ENCODE measurements at places on chromosomes 13 and 19. TPM values are rescaled to one million over a fixed set of nuclear protein-coding genes. Genes with fewer than 3 reads are reported as not detected.
A peak's percentile ranks its signal among the peaks of the same experiment; 100 is the strongest.

- H3K4me3 ChIP-seq: no peak overlapping the region
- DNase-seq: no peak
- no peaks in the 10 kb centered on the region for H3K4me1 ChIP-seq
Observed at GRCh38 chr13:34747507-34747906, 194.6 kb upstream of the NBEA start.

GRCh38 chr13:112959701-112960542 lies 9.1 kb upstream of the MCF2L start:
- DNase-seq: no peak
- no peak overlapping the region for H3K27ac ChIP-seq
- peaks cover 39% of the 10 kb centered on the region for H3K27me3 ChIP-seq
- no peaks in the 10 kb centered on the region for H3K4me1 ChIP-seq
- no peaks in the 10 kb centered on the region for H3K36me3 ChIP-seq

DNA sequence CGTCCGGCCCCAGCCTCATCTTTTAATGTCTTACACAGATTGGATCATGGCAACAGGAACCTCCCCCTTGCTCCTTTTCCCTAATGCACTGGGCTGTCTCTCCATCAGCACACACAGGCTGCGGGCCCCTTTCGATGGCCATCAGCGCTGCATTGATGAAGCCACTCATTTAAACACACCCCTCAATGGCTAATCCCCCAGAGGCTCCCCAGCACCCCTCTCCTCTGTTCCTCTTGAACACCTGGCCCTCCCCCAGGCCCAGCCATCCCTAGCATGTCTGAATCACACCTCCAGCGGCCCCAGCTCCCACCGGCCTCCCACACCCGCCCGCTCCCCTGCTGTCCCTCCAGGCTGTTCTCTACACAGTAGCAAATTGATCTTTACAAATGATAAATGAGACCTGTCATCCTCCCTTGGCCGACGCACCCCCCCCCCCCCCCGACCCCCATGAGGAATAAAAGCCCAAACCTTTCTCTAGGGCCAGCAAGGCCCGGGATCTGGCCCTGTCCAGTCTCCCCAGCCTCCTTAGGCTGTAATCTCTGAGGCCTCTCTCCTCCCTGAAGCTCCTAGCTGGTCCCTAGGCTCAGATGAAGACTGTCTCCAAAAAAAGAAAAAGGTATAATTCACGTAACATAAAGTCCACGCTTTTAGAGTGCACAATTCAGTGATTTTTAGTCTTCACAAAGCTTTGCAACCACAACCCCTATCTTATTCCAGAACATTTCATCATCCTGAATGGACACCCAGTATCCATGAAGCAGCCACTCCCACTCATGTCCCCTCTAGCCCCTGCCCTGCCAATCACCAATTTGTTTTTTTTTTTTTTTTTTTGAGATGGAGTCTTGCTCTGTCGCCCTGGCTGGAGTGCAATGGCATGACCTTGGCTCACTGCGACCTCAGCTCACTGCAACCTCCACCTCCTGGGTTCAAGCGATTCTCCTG lies 7.4 kb downstream of the RPL28 start:
- peaks cover 9% of the 10 kb centered on the region for H3K27me3 ChIP-seq
- no peak overlapping the region for H3K27ac ChIP-seq
- peaks cover 28% of the 10 kb centered on the region for H3K4me1 ChIP-seq
- no peak overlapping the region for H3K4me3 ChIP-seq
- DNase-seq: no peak
- peaks cover 32% of the 10 kb centered on the region for H3K36me3 ChIP-seq

DNA sequence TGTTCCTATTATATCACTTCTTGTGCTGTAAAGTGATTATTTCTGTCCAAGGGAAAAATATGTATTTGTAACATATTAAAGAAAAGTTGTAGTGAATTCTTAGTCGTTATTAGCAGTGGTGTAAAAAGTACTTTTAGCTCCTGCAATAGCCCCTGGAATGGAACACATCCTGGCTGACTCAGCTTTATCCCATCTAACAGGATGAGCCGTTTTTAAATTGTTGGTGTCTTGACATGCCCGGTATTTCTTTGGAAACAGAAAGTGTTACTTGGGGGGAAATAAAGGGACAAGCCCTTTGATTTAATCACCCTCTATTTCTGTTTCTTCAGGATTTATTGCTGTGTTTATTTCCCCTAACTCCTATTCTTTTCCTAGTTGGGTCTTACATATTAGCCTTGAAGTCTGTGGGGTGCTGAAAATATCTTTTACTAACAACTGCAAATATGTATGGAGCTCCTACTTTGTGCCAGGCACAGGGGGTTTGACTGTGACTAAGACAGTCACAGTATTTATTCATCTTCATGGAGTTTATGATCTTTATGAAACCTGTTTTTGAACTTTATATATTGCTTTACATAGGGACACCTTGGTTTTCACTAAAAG lies 17.9 kb downstream of the COG3 start:
- peak overlapping the region; percentile 80 for H3K27ac ChIP-seq
- DNase-seq: peak; percentile 21
- H3K27me3 ChIP-seq: peaks cover 3% of the 10 kb centered on the region
- peak overlapping the region; percentile 78 for H3K4me3 ChIP-seq
- peaks cover 33% of the 10 kb centered on the region for H3K36me3 ChIP-seq
- H3K4me1 ChIP-seq: peaks cover 30% of the 10 kb centered on the region

The RYR1 gene
- not detected for total RNA-seq

- H3K4me3 ChIP-seq: no peak overlapping the region
- no peaks in the 10 kb centered on the region for H3K36me3 ChIP-seq
- H3K4me1 ChIP-seq: peaks cover 20% of the 10 kb centered on the region
- DNase-seq: peak; percentile 35
- no peak overlapping the region for H3K27ac ChIP-seq
- no peaks in the 10 kb centered on the region for H3K27me3 ChIP-seq
Observed at GRCh38 chr13:33649212-33649878, 168.6 kb upstream of the RFC3 start.

GRCh38 chr19:20078581-20079031 lies 806 bp downstream of the ZNF90 start:
- H3K27ac ChIP-seq: peak overlapping the region; percentile 67
- peaks cover 37% of the 10 kb centered on the region for H3K36me3 ChIP-seq
- peak overlapping the region; percentile 89 for H3K4me3 ChIP-seq

The PRSS57 gene
- not detected for total RNA-seq

The ZNF333 gene
- total RNA-seq: 8.3 TPM

The CTXN1 gene
- 13.6 TPM for total RNA-seq

The CGB5 gene
- total RNA-seq: not detected

DNA sequence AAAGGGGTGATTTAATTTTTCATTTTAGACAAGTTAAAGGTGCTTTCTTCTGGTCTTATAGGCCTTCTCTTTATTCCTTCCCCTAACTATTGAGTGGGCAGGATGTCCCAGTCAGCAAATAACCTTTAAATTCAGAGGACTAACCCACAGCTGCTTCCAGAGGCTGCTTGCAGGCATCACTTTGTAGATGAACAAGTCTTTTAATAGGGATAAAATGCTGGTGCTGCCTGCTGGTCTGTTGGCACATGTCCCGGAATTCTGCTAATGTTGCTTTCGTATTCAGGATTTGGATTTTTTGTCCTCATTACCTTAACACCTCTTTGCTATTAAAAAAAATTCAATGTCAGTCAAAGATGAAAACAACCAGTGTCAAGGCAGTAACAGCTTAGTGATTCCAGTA lies 132.7 kb upstream of the KL start:
- no peak overlapping the region for H3K4me3 ChIP-seq
- H3K36me3 ChIP-seq: peaks cover 7% of the 10 kb centered on the region
- H3K27ac ChIP-seq: no peak overlapping the region
- H3K4me1 ChIP-seq: peaks cover 20% of the 10 kb centered on the region
- DNase-seq: peak; percentile 8
- peaks cover 6% of the 10 kb centered on the region for H3K27me3 ChIP-seq

DNA sequence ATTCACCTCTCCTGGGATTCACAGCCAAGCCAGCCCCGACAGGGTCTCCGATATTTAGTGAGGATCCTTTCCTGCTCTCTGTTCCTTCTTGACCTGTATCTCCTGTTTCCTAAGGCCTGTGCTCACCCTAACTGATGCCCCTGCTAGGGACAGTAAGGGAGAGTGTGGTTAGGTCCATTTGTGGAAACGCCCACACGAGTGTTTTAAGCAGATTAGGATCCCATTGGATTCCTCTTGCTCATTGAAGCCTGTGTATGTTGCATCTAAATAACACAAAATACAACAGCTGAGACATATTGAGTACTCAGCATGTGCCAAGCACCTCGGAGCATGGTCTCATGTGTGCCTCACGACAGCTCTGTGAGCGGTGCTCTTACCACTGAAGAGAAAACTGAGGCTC lies 64.9 kb downstream of the EFNB2 start:
- H3K4me3 ChIP-seq: no peak overlapping the region
- no peaks in the 10 kb centered on the region for H3K36me3 ChIP-seq
- DNase-seq: no peak
- peaks cover 15% of the 10 kb centered on the region for H3K4me1 ChIP-seq

- H3K36me3 ChIP-seq: no peaks in the 10 kb centered on the region
- no peak overlapping the region for H3K4me3 ChIP-seq
- H3K27me3 ChIP-seq: no peaks in the 10 kb centered on the region
- H3K27ac ChIP-seq: no peak overlapping the region
- no peaks in the 10 kb centered on the region for H3K4me1 ChIP-seq
Observed at GRCh38 chr13:61275736-61276135, 139.9 kb downstream of the PCDH20 start.

The C19orf73 gene
- 0.86 TPM for total RNA-seq

- DNase-seq: no peak
- H3K4me1 ChIP-seq: peaks cover 16% of the 10 kb centered on the region
- no peaks in the 10 kb centered on the region for H3K36me3 ChIP-seq
- H3K4me3 ChIP-seq: no peak overlapping the region
- no peaks in the 10 kb centered on the region for H3K27me3 ChIP-seq
- H3K27ac ChIP-seq: no peak overlapping the region
Observed at GRCh38 chr13:105466376-105466775, 1069.1 kb downstream of the EFNB2 start.

- H3K4me3 ChIP-seq: no peak overlapping the region
- H3K4me1 ChIP-seq: peaks cover 26% of the 10 kb centered on the region
- no peak for DNase-seq
- no peak overlapping the region for H3K27ac ChIP-seq
Observed at GRCh38 chr13:44263751-44264620, 109.6 kb upstream of the SERP2 start.

GRCh38 chr13:105773241-105773640 lies 762.2 kb downstream of the EFNB2 start:
- H3K36me3 ChIP-seq: no peaks in the 10 kb centered on the region
- no peak overlapping the region for H3K27ac ChIP-seq
- peaks cover 4% of the 10 kb centered on the region for H3K27me3 ChIP-seq
- peaks cover 18% of the 10 kb centered on the region for H3K4me1 ChIP-seq
- no peak overlapping the region for H3K4me3 ChIP-seq

GRCh38 chr19:5080030-5080654 lies 111.2 kb downstream of the KDM4B start:
- H3K27ac ChIP-seq: no peak overlapping the region
- H3K4me3 ChIP-seq: no peak overlapping the region
- no peaks in the 10 kb centered on the region for H3K27me3 ChIP-seq
- H3K4me1 ChIP-seq: no peaks in the 10 kb centered on the region

The DCUN1D2 gene
- 7.3 TPM for total RNA-seq

The DMWD gene
- 52.3 TPM for total RNA-seq

DNA sequence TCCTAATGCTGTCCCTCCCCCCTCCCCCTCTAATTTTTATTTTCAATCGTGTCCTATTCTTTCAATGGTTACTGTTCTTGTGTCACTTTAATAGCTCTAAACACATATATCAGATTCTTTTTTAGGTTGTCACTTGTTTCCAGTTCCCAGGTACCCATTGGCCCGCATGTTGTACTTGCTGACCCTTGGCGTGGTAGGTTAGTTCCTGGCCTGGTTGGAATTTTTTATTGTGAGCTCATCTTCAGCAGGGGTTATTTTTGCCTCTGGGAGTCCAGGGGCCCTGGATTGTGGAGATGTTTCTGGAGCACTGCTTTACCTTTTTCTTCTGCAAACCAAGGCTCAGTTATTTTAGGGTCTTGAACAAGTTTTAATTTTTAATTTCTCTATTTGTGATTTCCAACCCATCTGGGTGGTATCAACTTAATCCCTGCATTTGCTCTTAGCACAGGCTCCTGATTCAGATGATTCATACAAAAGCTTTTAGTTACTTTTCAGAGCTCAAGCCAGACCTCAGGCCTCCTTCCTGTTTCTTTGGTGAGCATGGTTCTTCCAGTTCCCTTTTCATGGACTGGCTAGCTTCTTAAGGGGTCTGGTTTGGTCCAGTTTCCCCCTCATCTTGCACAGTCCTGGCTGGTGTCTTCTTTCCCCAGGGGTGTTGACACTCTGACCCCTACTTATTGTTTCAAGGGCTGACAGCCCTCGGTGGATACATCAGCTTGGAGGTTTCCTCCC lies 220.5 kb downstream of the TM9SF2 start:
- no peaks in the 10 kb centered on the region for H3K36me3 ChIP-seq
- H3K4me1 ChIP-seq: no peaks in the 10 kb centered on the region
- no peak for DNase-seq

DNA sequence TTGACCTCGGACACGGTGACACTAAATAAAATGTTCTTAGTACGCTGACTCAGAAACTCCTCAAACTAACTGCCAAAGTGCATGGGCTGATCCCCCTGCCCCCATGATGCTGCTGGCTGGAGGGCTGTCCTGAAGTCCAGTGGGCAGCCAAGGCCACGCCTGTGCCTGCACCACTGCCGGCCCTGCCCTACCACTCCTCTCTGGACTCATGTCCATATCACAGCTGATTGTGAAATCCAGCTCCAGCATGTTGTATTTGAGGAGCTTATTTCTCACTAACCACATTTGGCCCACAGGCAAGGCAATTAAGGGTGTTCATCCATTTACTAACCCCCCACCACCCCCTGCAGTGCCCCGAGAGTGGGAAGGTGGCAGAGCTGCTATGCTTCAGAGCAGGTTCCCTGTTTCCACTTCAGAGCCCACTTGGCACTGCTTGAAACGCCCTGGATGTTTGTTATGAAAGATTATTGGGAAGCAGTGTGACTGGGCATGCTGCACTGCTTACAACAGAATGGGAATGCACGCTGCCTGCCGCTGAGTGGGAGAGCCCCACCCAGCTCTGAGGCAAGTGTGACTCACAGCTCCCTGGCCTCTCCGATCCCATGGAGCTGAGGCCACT lies 114.0 kb downstream of the UQCRFS1 start:
- peak overlapping the region; percentile 87 for H3K27ac ChIP-seq
- peaks cover 32% of the 10 kb centered on the region for H3K4me1 ChIP-seq
- no peaks in the 10 kb centered on the region for H3K36me3 ChIP-seq
- DNase-seq: peak; percentile 84
- H3K4me3 ChIP-seq: peak overlapping the region; percentile 81
- peaks cover 13% of the 10 kb centered on the region for H3K27me3 ChIP-seq

DNA sequence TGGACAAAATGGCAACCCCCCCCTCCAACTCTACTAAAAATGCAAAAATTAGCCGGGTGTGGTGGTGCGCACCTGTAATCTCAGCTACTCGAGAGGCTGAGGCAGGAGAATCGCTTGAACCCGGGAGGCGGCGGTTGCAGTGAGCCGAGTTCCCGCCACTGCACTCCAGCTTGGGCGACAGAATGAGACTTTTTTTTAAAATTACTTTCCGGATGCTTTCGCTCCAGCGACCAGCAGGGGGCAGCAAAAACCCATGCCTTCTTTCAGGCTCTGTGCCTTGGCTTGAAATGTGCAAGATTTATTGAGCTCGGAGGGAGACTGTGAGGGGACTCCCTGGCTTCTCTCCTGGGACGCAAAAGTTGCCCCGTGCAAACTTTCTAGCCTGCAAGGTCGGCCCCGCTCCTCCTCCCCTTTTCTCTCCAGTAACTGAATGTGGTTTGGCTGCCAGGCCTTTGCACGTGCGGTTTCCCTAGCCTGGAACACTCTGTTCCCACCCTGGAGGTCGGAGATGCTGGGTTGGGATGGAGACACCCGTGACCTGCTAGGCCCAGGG lies 61.4 kb upstream of the NFIC start:
- H3K4me3 ChIP-seq: no peak overlapping the region
- H3K27ac ChIP-seq: no peak overlapping the region
- H3K4me1 ChIP-seq: no peaks in the 10 kb centered on the region
- peak; percentile 29 for DNase-seq
- peaks cover 4% of the 10 kb centered on the region for H3K36me3 ChIP-seq

The UGGT2 gene
- total RNA-seq: 21.6 TPM
